ENCODE measurements at places on chromosomes 7 and 10.
A peak's percentile ranks its signal among the peaks of the same experiment; 100 is the strongest.

DNA sequence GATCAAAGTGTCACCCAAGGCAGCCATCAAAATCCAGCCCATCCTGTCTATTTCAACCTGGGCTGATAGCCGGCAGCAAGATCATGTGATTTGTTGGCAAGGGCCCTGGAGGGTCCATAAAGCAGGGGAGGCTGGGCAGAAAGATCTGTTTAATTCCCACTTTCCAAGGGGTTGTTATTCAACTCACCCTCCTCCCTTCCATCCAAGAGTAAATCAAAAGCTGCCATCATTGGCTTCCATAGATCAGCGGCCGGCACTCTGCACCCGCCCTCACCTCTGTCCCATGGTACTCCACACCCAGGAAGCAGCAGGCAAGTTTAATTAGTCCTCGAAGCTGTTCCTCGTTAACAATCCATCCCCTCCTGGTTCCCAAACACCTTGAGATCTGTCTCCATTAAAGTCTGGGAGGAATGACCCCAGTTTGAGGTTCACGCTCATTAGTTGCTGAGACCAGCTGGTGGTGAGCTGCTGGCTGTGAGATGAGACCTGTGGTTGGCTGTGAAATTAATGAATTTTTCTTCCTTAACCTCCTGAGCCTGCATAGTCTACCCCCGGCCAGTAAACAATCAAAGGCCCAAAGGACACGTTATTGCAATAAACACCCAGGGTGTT, 120.6 kb upstream of the CHST15 start:
- no peak for DNase-seq

- peak; percentile 51 for DNase-seq
Observed at GRCh38 chr10:69742928-69743602, 58.6 kb upstream of the COL13A1 start.

DNA sequence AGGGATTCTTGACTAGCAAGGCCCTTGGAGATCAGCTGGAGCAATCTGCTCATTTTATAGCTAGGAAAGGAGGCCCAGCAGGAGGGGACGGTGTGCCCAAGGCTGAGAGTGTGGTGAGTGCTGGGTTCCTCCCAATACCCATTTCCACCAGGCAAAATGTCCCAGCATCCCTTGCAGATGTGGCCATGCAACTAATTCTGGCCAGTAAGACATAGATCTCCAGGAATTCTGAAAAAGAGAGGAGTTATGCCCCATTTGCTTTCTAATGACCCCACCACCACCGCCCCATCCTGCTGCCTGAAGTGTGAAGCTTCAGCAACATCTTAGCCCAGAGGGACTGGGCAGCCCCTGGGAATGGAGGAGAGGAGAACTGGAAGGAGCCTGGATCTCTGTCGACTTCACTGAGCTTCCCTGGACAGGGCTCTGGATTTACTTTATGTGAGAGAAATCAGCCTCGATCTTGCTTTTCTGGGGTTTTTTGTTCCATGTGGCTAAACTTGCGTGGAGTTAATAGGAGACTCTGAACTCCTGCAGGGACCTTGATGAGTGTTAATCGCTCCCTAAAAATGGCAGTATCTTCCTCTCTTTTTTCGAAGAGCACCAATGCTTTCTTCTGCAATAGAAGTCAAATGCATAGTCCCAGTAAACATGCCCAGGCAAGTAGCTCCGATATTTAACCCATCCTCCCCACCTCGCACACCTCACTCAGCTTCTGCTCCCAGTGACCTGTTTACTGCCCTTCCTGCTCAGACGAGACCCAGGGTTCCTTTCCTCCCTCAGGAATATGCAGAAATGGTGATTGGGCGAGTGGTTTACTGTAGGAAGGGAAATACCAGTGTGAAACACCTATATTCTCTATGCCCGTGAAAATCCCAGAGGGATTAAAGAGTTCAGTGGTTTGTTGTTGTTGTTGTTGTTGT, 127.5 kb upstream of the GPR26 start:
- no peak for DNase-seq

DNA sequence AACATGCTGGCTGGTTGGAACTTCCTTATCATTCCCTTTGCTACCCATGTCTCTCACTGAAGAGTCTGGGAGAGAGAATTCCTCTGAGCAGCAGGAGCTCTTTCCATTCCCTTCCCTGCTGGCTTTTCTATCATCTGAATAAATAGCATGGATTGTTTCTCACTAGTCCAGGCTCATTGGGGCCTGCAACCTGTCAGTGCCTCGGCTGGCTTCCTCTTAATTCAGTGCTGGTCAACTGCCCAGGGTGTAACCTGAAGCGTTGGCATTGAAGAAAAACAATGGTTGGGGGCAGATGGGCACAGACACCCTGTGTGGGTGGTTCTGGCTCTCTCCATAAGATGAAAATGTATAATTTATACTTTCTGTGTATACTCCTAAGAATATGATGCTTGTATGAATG, 155.6 kb downstream of the ANLN start:
- DNase-seq: no peak

DNA sequence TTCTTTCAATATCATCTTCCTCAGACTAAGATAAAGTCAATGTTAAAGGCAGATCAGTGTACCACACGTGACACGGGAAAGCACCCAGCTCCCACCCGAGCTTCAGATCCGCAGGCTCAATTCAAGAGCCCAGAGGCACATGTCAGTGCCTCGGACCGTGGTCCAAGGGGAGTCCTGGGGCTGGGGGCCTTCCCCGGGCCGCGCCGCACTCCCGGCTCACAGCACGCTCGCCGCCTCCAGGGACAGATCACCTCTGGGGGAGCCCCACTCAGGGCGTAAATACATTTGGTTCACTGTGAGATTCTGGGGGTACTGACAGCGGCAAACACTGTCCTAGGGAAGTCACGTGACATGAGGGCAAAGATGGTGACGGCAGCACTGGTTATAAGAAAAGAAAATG, 10.8 kb downstream of the BNIP3 start:
- no peak for DNase-seq

GRCh38 chr10:69934768-69935167, 117.9 kb upstream of the MACROH2A2 start:
- DNase-seq: no peak

DNA sequence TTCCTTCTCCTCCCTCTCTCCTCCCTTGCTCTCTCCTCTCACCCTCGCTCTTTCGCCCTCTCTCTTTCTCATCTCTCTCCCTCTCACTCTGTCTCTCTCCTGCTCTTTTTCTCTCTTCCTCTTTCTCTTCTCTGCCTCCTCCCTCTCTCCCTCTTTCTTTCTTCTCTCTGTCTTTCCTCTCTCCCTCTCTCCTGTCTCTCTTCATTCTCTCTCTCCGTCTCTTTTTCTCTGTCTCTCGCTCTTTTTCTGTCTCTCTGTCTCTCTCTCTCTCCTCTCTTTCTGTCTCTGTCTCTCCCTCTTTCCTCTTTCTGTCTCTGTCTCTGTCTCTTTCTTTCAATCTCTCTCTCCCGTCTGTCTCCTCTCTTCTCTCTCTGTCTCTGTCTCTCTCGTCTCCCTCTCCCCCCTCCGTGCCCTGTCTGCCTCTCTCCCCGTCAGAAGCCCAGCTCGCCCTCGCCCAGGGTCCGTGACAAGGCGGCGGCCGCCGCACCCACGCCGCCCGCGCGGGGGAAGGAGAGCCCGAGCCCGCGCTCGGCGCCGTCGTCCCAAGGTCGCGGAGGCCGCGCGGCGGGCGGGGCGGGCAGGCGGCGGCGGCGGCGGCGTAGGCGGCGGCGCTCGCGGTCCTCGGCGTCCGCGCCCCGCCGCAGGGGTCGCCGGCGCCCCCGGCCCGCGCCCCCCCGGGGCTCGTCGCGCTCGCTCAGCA, 21.3 kb upstream of the HSPB1 start:
- no peak for DNase-seq

DNA sequence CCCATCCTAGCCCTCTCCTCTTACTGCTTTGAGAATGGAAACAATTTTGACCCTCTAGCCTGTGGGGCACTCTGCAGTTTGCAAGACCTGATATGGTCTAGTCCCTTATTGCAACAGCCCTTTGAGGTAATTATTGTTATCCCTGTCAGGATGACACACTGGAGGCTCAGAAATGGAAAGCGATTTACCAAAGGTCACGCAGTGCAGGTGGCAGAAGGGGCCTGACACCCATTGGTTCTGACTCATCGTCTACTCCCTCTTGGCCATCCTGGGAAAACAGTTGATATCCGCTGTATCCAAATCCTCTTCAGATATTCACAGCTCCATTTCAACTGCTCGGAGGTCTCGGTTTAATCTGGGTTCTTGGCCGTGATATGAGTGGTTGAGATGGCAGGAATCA, 44.7 kb upstream of the AQP1 start:
- DNase-seq: no peak

DNA sequence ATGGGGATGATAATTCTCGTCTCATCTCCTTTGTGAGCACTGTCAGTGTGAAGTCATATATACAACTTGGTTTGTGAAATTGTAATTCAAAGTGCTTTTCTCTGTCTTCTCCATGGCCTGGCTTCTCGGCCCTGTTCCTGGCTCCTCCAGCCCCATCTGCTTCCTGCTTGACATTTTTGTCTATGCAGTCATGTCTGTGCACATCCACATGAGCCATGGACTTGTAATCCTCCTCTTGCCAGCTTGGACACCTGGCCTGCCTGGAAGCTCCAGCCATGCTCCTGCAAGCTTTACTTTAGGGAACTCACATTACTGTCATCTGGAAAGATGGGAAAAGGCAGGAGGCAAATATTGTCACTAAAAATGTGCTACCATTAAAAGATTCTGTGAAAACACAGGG, 576.0 kb upstream of the DPP6 start:
- DNase-seq: no peak

DNA sequence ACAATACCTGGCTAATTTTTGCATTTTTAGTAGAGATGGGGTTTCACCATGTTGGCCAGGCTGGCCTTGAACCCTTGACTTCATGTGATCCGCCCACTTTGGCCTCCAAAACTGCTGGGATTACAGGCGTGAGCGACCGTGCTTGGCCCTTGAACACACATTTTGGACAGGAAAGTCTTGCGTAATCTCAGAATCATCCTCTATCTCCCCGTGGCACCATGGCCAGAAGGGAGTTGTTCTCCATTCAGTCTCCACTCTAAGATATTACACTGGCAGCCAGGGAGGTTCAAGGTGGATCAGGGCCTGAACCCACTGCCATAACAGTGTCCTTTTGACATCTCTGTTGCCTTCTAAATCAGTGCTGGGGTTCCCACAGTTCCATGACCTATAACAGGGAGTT, 29.2 kb upstream of the GALNTL5 start:
- no peak for DNase-seq

GRCh38 chr7:66429498-66430163, 199.1 kb upstream of the KCTD7 start:
- no peak for DNase-seq

DNA sequence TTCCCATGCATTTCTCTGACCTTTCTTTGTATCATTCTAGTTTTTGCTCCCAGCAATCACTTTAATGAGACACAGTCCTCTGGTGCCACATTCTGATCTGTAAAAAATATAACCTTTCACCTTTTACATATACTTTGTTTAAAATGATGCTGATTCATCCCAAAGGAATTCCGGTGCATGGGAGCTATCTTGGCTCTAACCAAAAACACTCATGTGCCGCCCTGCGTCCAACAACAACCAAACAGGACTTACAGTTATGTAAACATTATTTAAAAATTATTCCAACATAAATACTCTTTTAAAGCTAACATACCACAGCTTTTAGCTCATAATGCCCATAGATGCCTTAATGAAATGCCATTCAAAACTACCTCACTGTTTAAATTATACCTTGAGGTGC, 7.7 kb upstream of the OPALIN start:
- DNase-seq: no peak

DNA sequence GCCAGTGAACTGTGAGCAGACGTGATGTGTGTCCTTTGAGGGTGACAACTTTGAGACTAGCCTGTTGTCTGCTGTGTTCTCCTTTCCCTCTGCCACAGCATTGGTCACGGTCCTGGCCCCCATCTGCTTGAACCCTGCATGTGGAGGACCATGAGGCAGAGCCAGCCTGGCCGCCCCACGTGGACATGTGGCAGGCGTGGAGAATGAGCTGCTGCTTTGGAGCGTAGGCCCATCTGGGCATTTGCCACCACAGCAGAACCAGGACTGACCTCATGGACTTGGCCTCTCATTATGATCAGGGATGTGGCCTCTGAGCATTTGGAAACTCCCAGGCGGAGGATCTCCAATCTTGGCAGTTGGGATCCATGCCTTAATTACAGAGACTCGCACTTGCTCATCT, 448.5 kb downstream of the TCERG1L start:
- no peak for DNase-seq

GRCh38 chr10:128150561-128150960, 24.3 kb upstream of the MKI67 start:
- DNase-seq: no peak

GRCh38 chr10:97600616-97601015, 11.1 kb downstream of the C10orf62 start:
- no peak for DNase-seq

DNA sequence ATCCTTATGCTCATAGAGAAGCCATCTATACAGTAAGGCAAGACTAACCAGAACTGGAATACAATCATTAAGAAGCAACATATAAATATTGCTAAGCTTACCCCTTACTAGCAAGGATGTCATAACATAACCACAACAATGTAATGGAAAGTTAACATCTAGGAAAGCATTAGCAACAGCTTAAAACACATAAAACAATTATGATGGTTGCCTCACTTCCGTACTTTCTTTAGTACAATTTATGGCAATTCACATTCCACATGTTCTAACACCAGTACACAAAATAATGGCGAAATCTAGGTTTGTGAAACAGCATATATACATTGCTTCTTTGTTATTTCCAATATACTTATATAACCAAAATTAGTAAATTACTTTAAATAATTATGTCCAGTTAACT, 195.0 kb downstream of the AHR start:
- DNase-seq: no peak

DNA sequence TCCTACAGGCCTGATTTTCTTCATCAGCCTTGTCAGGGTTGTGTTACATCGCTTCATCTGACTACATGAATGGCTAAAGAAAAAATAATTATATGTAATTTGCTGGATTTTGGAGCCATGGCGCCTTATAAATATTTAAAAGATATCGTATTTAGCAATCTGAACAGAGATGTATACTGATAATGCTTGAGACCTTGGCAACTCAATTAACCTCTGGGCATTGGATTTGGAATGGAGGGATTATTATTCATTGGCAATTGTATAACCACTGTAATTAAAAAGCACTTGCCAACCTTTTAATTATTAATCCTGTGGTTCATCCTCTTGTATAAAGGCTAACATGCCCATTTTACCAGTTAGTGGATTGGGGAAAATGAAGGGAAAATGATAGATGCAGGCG, 745.1 kb downstream of the CNTNAP2 start:
- DNase-seq: no peak

GRCh38 chr7:142854372-142855113, at the start of gene EPHB6:
EPHB6 (plus strand) TSS chr7:142855076; CDS start chr7:142863228, 8,152 bp downstream.
- peak; percentile 76 for DNase-seq

- DNase-seq: no peak
Observed at GRCh38 chr10:120701381-120701780, 149.8 kb upstream of the WDR11 start.

DNA sequence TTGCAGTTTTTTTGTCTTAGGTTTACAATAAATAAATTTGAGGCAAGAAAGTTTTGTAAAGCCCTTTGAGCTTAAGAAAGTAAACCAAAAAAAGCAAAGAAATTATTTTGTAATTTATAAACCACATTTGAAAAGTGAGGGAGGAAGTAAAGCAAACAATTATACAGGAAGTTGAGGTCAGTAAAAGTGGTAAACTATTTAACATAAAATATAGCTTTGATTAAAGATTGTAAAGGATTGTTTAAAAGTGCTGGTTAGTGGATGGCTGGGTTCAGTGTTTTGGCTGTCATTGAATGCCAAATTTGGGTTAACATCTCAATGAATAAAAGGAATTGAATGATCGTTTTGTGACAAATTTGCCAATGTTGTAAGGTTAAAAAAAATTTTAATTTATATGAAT, 9.9 kb downstream of the SOSTDC1 start:
- no peak for DNase-seq
